ENCODE measurements at places on chromosomes 3 and 15.

DNA sequence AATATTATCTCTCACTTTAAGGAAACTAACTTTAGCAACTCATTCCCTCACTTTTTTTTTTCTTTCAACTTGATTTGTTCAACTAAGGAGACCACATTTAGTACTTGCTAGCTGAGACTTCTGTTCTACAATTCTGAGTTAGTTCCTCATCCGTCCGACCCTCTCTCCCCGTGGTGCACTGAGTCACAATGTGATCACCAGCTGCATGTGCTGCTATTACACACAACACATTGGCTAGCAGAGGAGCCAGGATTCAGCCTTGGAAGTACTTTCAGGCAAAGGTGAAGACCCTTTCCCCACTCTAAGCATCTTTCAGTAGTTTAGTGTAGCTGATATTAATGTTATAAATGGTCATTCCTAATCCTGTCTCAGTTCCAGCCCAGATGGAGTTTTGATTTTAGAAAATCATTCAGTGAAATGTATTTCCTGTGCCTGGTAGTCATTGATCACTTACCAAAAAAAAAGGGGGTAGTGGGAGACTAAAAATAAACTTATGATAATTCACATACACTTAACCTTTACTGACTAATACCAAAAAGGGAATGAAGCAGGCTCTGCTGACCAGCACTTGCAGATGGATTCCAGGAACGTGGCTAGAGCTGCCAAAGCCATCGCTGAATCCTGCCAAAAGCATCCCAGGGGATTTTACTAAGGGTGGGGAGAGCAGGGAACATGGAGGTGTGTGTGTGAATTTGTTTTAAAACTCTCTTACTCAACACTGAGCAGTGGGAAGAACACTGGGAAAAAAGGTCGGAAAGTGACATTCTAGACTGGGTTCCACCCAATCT, 424.8 kb downstream of the LPP start:
- no peak for DNase-seq

DNA sequence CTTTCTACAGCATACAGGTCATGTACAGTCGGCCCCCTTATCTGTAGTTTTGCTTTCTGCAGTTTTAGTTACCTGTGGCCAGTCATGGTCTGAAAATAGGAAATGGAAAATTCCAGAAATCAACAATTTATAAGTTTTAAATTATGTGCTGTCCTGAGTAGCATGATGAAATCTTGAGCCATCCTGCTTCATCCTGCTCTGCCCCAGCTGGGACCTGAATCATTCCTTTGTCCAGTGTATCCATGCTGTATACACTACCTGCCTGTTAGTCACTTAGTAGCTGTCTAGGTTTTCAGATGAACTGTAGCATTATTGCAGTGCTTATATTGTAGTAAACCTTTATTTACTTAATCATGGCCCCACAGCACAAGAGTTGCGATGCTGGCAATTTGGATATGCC, 44.8 kb downstream of the AP4E1 start:
- DNase-seq: no peak

DNA sequence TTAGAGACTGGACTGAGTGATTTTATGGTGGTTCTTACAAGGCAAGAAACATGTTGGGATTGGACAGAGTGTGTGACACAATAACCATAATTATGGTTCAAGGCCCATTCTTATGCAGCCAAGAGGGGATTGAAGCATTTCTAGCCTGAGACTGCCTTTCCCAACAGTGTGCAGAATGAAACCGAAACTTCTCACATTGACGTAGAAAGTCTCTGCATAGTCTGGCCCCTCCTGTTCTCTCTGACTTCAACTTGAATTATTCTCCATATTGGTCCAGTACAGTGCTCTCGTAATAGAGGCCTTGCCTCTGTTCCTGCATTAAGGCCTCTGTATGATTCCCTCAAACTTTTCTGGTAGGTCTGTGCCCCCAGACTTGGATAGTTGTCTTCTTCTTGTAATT, 138.3 kb downstream of the DIPK2A start:
- peak; percentile 43 for DNase-seq

- no peak for DNase-seq
Measured at GRCh38 chr3:38548154-38548931, 52.2 kb downstream of the EXOG start.

GRCh38 chr3:39519103-39519502, 51.6 kb downstream of the MOBP start:
- DNase-seq: no peak

Measured in GM12865 (cell line).